ENCODE measurements at places on chromosomes 16 and 17.

- DNase-seq, result no peak
These were observed 188.5 kb downstream of the MSI2 start for GRCh38 chr17:57444682-57445450.

DNA sequence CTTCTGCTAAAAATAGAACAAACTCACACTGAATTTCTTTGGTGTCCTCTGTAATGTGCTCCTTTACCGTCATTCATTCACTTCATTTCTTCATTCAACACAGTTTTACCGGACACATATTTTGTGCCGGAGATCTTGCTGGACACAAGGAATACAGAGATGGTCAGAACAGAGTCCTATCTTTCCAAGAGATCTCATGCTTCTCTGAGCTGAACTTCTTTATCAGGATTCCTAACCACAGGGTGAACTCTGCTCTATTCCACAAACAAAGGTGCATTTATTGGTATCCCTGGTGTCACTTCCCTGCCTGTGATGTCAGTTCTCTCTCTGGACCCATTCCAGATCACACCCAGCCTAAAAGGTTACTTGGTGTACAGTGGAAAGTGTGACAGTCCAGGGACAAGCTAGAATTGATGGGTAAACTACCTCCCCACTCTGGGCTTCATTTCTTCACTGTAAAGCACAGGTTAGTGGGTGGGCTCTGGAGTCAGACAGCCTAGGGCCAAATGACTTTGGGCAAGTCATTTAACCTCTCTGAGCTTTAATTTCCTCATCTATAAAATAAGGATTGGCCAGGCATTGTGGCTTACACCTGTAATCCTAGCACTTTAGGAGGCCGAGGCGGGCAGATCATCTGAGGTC, 4.2 kb downstream of the IFI35 start:
- no peak for DNase-seq

DNA sequence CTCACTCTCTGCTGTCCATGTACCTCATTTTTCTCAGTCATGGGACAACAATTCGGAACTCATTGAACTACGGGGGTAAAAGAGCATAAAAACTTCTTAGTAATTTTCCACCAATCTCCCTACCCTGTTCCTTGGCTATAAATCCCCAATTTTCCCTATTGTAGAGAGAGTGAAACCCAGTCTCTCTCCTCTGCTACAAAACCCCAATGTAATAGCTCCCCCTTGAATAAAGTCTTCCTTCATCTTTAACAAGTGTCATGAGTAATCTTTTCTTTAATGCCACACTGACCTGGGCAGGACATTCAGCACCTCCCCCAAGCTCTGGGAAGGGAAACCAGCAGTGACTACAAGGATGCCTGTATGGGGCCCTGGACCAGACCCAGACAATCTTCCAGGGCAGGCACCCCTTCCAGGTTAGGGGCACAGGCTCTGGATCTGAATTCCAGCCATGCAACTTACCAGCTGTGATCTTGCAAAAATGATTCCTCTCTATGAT, 10.2 kb upstream of the EIF1 start:
- DNase-seq, result no peak

GRCh38 chr17:48261297-48261880, 153.8 kb downstream of the SNX11 start:
- no peak for DNase-seq

GRCh38 chr17:58219789-58220183, 731 bp upstream of the MKS1 start:
- no peak for DNase-seq

GRCh38 chr17:73703192-73703591, 58.9 kb upstream of the SDK2 start:
- DNase-seq, result peak; percentile 31

DNA sequence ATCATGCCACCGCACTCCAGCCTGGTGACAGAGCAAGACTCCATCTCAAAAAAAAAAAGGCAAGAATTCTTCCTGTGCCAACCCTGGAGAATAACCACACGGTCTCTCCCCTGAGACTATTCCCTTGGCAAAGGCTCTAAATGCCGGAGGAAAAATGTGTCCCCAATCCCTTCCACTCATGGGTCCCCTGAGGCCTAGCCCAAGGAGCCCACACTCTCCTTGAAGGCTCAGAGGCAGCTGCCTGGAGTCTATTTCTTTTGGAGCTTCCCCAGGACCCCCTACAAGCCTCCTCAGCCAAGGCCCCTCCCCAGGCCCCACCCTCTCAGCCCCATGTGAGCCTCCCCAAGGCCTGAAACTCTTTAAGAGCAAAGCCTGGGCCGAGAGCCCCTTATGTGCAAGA, 16.6 kb downstream of the CEP131 start:
- no peak for DNase-seq

GRCh38 chr17:78868391-78868790, 27.8 kb upstream of the USP36 start:
- DNase-seq, result no peak

GRCh38 chr17:2250140-2251095, 53.2 kb downstream of the SMG6 start:
- DNase-seq, result no peak

GRCh38 chr16:68075980-68076379, 9.2 kb upstream of the NFATC3 start:
- no peak for DNase-seq

GRCh38 chr17:1958134-1958881, 66.8 kb downstream of the RTN4RL1 start:
- DNase-seq, result no peak

DNA sequence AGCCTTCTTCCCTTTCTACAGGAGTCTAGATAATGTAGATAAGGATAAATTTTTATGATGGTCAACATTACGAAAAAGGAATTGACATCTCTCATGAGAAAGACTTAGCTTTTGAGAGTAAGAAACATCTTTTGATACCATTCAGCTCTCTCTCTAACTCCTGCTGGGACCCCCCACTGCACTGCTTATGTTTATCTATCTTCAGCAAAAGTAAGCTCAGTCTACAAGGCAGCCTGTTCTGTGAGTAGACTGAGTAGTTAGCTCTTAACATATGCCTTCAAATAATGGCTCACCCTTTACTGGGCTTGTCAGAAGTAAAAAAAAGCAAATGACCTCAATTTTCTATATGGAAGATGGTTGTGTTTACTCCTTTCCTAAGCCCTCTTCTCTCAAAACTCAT, 372.2 kb upstream of the CDH11 start:
- DNase-seq, result no peak

All from tibial artery (tissue), 4 donors.